ENCODE measurements at places on chromosomes 13 and 19. TPM values are rescaled to one million over a fixed set of nuclear protein-coding genes. Genes with fewer than 3 reads are reported as not detected.

GRCh38 chr19:19224150-19224851 is 12.5 kb downstream of the NCAN start:
- no peak for DNase-seq

- peak; percentile 52 for DNase-seq
Observed at GRCh38 chr19:47226426-47227351, 4.3 kb downstream of the BBC3 start.

- no peak for DNase-seq
Observed at GRCh38 chr19:44927746-44928145, 13.3 kb downstream of the APOC1 start.

- DNase-seq, result no peak
Observed at GRCh38 chr13:112181336-112182067, 114.6 kb downstream of the SOX1 start.

DNA sequence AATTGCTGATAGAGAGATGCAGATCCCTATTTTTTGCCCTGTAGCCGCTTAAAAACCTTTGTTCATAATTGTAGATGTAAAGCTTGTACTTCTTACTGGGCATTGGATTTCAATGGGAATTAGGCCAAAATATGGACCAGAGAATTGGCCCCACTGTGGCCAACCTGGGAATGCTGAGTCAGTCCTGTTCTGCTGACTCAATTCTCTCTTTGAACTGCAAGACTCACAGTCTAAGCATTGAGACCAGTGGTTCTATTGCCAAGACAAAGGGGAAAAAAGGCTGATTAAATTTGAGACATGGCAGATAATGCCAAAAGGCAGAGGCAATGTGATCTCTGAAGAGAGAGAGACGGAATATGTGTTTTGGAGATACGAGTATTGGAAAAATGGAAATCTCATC is 72.5 kb upstream of the UBL3 start:
- no peak for DNase-seq

GRCh38 chr19:10431943-10432735 is 11.8 kb downstream of the PDE4A start:
- no peak for DNase-seq

GRCh38 chr19:51407511-51408131 is 9.8 kb downstream of the SIGLEC10 start:
- peak; percentile 13 for DNase-seq

- no peak for DNase-seq
Observed at GRCh38 chr19:4374498-4375163, 25.7 kb downstream of the SH3GL1 start.

GRCh38 chr13:80716610-80717081 is 375.7 kb upstream of the SPRY2 start:
- no peak for DNase-seq

- no peak for DNase-seq
Observed at GRCh38 chr19:3478409-3479176, 1.7 kb downstream of the SMIM24 start.

DNA sequence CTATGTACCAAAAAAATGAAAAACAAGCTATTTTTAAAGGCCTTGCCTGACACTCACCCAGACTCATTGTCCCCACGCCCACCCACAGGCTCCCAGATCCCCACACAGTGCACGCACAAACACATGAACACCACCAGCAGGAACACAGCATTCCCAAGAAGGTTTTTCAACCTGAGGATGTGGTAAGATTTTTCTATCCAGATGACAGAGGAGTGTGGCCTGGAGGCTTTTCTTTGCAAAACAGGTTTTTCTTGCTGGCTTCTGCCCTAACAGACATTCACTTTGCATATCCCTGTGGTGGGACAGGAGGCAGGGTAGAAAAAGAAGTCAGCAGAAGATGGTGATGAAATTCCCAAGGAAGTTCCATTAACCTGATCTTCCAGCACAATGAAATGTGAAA is 97.8 kb downstream of the KLF12 start:
- DNase-seq, result no peak

DNA sequence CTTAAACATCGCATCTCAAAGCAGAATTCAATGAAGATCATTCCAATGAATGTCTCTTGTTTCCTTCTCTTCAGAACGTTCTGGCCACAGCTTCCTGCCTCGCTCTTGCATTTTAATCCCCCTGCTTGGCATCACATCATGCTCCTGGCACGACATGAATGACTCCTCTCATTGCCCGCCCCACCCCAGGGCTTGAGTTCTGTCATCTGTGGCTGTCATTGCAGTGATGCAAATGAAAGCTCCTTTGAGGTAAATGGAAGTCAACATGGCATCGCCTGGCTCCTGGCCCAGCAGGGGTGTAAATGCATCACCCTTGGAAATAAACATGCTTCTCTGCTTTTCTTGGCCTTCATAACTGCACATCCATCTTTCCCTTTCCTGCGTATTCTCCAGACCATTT is 48.6 kb downstream of the SCEL start:
- DNase-seq, result peak; percentile 74

DNA sequence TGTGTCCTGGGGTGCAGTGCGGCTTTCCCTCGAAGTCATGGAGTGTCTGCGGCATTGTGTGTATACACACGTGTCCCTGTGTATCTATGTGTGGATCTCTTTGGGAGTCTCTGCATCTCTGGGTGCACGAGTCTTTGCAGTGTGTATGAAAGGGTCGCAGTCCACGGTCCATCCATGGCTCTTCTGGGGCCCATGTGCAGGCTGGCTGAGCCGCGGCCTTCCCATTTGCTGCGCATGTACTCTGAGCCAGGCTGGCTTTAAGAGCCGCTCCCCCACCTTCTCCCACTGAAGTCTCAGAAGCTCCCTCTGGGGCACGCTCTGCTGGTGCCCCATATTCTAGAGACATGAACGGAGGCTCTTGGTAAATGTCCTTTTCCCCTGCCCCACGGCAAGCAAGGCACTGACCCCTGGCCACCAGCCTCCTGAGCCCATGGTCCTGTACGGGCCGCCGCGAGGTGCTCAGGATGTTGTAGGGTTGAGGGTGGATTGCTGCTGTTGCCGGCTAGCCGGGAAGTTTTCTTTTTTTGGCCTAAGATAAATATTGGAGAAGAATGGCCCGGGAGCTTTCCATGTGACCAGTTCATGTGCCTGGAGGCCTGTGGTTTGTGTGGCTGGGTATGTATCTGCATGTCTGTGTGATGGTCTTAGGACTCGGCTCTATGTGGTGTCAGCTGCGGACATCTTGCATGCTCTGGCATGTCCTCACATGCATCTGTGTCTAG is 31.9 kb downstream of the PAK4 start:
- DNase-seq, result no peak

DNA sequence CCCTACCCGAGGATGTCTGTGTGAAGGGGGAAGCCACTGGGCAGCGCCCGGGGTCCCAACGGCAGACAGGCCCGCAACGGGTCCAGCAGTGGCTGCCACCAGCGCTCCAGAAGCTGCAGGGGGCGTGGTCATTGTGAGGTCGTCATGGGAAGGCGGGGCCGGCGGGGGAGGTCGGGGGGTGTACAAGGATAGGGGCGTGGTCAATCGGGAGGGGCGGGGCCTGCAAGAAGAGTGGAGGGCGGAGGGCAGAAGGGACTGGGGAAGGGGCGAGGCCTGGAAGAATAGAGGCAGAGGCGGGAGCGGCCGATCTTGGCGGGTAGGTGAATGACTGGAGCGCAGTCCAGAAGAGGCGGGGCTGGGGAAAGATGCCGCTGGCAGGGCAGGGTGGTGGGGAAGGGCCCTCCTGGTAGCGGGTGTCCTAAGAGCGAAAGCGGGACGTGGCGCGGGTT is 4.4 kb downstream of the FUZ start:
- DNase-seq, result peak; percentile 91

- peak; percentile 51 for DNase-seq
Observed at GRCh38 chr13:31824705-31825517, 85.6 kb downstream of the RXFP2 start.

GRCh38 chr13:31046711-31047279 is 114.3 kb downstream of the TEX26 start:
- peak; percentile 44 for DNase-seq

DNA sequence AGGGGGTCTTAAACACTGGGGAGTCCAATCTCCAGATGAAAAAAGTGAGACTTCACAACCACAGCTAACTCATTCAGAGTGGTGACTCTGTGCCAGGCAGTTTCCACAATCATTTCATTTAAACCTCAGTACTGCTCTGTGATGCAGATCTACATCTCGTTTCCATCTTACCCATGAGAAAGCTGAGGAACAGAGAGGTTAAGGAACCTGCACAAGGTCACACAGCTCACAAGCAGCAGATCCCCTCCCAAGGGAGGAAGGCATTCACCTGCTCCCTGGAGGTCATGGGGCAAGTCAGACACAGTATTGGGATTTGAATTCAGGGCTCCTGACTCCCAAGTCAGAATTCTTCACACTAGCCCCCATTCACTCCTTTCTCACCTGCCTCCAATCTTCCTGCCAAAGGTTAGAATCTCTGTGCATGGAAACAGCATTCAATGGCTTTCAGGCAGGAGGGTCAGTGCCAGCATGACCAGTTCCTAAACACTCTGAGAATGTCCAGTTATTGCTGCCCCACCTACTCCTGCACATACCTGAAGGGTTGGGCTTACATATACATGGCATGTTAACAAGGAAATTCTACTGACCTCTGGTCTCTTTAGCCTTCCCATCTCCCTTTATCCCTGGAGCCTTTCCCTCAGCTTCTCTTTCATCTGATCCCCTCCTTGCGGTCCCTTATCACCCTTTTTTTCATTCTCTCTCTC is 1.9 kb downstream of the CABP5 start:
- no peak for DNase-seq

GRCh38 chr13:79398127-79398526 is 7.9 kb downstream of the RBM26 start:
- DNase-seq, result no peak

GRCh38 chr13:45411221-45411620 is 7.0 kb downstream of the SLC25A30 start:
- no peak for DNase-seq

- no peak for DNase-seq
Observed at GRCh38 chr19:2353159-2353886, 6.7 kb upstream of the TMPRSS9 start.

- DNase-seq, result no peak
Observed at GRCh38 chr13:110746438-110746837, 32.9 kb downstream of the ING1 start.

DNA sequence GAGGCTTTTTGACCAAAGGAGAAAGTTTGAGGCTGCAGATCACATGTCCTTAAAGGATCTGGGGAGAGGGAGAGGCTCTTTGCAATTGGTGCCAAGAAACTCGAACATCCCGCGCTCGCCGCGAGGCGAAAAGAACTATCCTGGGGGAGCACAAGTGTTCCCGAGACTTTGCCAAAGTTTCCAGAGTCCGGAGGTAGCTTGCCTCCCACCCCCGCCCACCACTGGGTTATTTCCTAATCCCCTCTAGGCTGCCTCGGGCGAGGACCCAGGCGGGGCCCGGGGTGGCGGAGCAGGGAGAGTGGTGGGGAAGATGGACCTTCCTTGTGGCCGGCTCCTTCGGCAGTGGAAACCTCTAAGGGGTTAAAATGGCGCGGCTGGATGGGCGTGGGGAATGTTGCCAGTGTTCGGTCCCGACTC is 114.5 kb downstream of the KCNRG start:
- no peak for DNase-seq

DNA sequence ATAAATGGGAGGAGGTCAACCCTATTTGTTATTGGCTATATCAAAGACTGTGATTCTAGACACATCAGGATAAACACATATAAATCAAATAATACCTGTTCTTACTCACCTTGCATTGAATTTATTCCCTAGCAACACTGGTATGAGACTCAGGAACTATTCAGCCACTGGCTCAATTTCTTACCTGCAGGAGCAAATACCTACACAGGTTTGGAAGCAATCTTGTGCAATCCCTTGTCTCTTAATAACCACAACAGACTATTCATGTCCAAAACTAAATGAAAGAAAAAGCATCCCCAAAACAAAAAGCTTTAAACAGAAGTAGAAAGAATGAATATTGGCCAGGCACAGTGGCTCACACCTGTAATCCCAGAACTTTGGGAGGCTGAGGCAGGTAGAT is 55.5 kb downstream of the TBC1D4 start:
- no peak for DNase-seq

- DNase-seq, result no peak
Observed at GRCh38 chr13:113813749-113814434, 50.0 kb downstream of the GAS6 start.

GRCh38 chr19:56538254-56538760 is 441 bp upstream of the ZFP28 start:
- peak; percentile 98 for DNase-seq

GRCh38 chr19:31943191-31943661 is 402.2 kb upstream of the ZNF507 start:
- DNase-seq, result no peak

GRCh38 chr19:5498830-5499550 is 43.8 kb downstream of the ZNRF4 start:
- peak; percentile 31 for DNase-seq

DNA sequence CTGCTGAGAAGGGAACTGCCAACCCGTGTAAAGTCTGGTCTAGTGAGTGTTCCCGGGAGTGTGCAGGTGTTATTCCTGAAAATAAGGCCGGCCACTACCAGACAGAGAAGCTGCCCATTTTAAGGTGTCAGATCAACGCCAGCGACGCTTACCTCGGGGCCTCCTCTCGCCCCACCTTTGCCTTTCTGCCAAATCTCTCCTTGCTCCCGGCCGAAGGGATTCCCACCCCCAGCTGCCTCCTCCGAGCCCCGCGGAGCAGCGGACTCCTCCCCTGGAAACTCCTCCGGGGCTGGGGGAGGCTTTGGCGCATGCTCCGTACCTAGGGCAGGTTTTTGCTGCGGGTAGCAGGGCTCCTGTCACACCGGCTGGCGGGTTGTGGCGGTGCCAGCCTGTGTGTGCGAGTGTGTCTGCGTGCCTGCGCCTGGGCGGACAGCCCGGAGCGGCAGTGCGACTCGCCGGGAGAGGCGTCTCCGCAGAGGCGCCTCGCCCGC is at the start of gene HS6ST3:
TSS of gene HS6ST3 (plus strand) at position 359 of the 491 bp plus-strand sequence.
- DNase-seq, result peak; percentile 49

DNA sequence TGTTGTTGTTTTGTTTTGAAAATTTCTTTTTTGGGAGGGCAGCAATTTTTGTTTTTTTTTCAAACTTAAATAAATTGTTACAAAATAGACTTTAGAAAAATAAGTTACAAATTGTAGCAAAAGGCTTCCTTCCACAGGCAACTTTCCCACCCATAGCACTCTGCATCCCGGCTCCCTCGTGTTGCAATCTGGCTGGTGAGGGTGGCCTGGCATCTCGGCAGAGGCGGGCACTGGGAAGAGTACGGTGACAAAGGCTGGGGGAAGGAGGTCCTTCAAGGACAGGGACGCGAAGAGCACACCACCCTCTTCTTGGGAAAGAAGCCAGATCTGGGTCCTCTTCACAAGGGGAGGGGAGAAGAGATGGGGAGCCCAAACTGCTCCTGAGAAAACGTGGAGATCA is 379.7 kb downstream of the OLFM4 start:
- no peak for DNase-seq

GRCh38 chr13:72341904-72342303 is 385.5 kb downstream of the MZT1 start:
- DNase-seq, result no peak

- no peak for DNase-seq
Observed at GRCh38 chr13:32822771-32823170, 193.5 kb upstream of the KL start.

GRCh38 chr13:48853728-48854102 is 122.0 kb upstream of the FNDC3A start:
- no peak for DNase-seq

FCGBP gene
- total RNA-seq, result 5.8 TPM

PSPN gene
- total RNA-seq, result 3.3 TPM

MTIF3 gene
- total RNA-seq, result 29.9 TPM

TRPC4 gene
- 10.8 TPM for total RNA-seq

PSG5 gene
- total RNA-seq, result 0.36 TPM

CALR3 gene
- not detected for total RNA-seq

FKBP8 gene
- 81.4 TPM for total RNA-seq

ASPDH gene
- total RNA-seq, result 2.1 TPM

PPP1R13L gene
- total RNA-seq, result 1.4 TPM

AZU1 gene
- total RNA-seq, result 0.91 TPM

CDX2 gene
- total RNA-seq, result not detected

PBX4 gene
- total RNA-seq, result 13.3 TPM

MRPL4 gene
- 8.1 TPM for total RNA-seq

Measured in cerebellum (tissue), 4 donors.